ENCODE measurements at places on chromosomes 16 and 17.
A peak's percentile ranks its signal among the peaks of the same experiment; 100 is the strongest.

GRCh38 chr17:56629531-56630075, 36.1 kb downstream of the NOG start:
- DNase-seq: no peak

- no peak for DNase-seq
Observed at GRCh38 chr17:62994931-62995330, 28.9 kb downstream of the TANC2 start.

DNA sequence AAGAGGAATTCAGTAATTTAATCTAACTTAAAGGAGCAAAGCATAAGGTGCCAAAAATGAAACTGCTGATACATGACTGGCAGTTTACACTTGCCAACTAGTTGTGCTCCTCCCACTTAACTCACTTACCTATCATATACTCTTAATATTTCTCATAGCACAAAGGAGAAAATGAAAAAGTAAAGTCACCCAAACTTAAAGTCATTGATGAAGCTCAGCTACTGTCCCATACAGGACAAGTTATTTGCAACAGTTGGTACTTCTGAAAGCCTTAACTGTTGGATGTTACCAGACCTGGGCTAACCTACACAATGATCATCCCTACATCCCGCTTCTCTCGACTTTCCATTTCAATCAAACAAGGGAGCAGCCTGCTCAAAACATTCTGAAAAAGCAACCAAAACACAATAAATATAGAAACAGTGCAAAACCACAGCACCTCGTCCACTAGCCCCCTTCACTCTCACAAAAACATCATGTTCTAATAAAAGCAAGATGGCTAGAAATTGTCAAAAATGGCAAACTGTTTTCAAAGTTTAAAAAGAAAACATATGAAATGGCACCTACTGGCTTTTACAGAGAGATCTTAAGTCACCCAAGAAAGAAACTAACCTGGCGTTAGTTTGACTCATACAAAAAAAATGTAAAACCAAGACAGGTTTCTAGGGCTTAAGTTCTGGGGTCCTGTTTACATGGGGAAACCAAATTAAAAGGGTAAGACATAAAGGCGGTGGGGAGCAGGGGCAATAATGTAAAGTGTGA, 868 bp downstream of the MED13 start:
- no peak for DNase-seq

GRCh38 chr16:47395733-47396498, 64.9 kb downstream of the ITFG1 start:
- no peak for DNase-seq

DNA sequence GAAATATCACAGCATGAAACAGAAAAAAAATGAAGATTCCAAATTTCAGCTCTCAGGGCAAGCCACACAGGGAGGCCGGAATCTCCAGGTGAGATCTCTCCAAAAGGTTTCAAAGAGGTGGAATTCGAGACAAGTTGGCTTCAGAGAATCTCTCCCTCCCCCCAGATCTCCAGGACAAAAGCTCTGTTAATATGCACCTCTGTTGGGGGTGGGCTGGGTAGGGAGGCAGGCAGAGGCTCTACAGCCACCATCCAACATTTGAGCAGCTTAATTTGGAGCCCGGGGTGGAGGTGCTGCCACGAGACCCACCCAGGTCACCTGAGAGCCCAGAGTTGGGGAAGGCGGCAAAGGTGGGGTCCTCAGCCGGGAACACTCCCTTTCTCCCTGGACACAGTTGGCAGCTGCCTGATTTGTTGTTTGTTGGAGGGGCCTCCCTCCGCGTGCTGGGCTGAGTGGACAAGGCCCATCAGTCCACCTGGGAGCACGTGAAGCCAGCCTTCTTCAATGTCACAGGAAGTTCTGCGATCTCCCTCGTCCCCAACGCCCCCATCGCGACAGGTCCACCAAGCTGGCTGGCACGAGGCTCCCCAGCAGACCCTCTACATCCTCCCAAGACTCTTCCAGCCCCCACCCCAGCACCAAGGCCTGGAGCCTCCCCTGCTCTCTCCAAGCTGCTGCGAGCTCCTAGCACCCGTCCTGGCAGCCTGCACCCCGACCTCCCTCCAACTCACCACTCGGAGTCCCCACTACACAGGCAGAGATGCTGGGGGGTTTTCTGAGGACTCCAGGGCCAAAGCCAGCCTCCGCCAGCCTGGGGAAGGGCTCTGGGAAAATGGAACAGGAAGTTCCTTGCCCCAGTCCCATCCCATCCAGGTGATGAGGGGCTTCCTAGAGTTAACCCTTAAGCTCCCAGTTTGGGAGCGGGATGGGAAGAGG, at the start of gene ZSCAN10:
ZSCAN10 (minus strand) TSS at position 836 of the 936 bp plus-strand sequence. CDS start 6,357 bp downstream, outside the sequence.
- DNase-seq: no peak

GRCh38 chr16:24568392-24568791, 29.0 kb downstream of the RBBP6 start:
- DNase-seq: no peak

DNA sequence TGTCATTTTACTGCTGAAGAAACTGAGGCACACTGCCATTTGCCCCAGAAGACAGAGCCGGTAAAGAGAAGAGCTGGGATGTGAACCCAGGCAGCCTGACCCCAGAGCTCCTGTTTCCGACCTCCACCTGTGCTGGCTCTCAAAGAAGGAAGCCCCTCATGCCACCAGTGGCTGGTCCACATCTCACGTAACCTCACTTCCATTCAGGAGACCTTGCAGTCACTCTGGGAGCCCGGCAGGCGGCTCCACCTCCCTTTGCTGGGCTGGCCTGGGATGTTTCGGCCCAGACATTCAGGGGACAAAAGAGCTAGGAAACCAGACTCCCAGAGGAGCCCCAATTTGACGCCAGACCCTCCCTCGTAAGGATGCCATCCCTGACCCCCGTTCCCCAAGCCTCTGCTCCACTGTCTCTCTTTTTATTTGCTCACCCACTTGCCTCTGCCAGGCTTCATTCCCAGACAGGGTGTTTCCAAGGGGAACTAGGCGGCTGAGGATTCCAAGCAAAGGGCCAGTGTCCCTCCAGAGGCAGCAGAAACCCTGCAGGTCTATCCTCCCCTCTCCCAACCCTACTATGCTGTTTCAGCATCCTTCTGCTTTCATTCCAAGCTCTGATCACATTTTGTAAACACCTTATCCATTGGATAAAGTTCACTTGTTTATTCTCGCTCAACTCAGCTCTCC, 2.8 kb downstream of the TAF1C start:
- DNase-seq: no peak

DNA sequence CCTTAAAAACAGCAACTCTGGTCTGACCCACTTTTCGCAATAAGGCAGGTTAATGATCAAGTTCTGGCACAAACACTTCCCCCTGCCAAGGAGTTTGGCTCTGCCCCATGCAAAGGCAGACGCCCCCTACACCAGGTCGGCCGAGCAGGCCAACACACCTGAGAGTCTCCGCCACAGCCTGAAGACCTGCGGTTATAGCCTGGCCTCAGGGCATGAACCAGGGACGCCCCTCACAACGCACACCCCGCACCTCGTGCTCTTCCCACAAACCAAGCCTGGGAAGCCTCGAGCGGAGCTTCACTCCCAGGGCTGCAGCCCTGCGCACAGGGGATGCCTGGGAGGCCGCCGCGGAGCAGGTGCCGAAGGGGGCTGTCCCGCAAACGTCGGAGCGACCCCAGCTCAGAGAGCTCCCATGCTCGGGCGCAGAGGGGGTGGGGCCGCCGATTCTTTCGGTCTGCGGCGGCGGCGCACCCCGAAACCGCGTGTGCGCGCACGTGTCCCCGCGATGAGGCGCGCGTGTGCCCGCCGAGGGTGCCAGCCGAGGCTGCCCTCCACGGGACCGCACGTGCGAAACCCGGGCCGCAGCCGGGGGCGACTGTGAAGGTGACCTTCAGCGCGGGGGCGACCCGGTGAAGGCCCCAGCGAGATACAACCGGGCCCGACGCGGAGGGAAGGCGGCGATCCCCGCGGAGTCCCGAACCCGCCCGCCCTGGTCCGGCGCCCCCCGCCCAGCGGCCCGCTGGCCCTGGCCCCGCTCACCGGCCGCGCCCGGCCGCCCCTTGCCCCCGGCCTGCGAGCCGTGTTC, 559 bp downstream of the CLUH start:
- no peak for DNase-seq

- DNase-seq: no peak
Observed at GRCh38 chr17:76266244-76266938, 1.2 kb downstream of the UBALD2 start.

DNA sequence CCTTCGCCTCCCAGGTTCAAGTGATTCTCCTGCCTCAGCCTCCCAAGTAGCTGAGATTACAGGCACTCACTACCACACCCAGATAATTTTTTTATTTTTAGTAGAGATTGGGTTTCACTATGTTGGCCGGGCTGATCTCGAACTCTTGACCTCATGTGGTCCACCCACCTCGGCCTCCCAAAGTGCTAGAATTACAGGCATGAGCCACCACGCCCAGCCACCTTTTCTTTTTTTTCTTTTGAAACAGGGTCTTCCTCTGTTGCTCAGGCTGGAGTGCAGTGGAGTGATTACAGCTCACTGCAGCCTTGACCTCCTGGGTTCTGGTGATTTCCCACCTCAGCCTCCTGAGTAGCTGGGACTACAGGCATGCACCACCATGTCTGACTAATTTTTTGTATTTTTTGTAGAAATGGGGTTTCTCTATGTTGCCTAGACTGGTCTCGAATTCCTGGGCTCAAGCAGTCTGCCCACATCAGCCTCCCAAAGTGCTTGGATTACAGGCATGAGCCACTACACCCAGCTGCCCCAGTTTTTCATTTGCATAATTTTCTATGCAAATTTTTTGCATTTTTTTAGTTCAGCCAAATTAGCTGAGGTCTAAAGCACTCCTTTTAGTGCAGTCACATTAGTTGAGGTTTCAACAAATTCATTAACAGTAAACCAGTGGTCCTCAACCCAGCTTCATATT, 11.3 kb downstream of the WWP2 start:
- DNase-seq: no peak

GRCh38 chr16:15690296-15690695, 40.3 kb downstream of the NDE1 start:
- no peak for DNase-seq

GRCh38 chr17:56815711-56816110, 18.0 kb downstream of the C17orf67 start:
- DNase-seq: no peak

DNA sequence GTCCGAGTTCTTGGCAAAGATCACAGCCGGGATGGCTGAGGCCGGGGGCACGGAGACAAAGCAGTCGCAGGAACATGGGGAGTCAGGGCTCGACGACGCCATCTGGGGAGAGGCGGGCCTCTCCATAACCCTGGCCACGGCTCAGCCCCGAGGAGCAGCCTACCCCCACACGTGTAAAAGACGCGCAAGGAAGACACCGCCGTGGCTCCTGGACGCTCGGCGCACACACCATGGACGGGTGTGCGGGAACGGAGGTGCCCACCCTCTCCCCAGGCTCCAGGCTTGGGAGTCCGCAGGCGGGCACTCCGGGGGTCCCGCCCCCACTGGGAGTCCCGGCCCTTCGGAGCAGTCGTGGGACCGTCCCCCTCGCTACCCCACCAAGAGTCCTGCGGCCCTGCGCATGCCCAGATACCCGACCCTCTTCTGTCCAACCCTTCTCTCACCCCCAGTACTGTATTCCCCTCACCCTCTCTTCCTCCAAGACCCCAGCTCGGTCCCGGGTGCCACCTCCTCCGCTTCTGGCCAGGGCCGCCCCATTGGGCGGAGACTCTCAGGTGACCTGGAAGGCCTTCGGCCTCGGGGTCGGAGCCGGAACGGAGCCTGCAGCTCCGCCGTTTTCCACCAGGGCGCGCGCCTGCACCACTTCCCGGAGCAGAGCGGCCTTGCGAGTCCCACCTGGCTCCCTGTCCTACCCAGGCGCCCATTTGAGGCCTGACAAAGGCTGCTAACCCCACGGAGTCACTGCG, at the start of gene SCRN2:
SCRN2 (minus strand) TSS at position 532 of the 746 bp plus-strand sequence; CDS start at position 102, 430 bp downstream.
- peak; percentile 79 for DNase-seq

GRCh38 chr16:87897521-87898505, 28.5 kb upstream of the SLC7A5 start:
- no peak for DNase-seq

DNA sequence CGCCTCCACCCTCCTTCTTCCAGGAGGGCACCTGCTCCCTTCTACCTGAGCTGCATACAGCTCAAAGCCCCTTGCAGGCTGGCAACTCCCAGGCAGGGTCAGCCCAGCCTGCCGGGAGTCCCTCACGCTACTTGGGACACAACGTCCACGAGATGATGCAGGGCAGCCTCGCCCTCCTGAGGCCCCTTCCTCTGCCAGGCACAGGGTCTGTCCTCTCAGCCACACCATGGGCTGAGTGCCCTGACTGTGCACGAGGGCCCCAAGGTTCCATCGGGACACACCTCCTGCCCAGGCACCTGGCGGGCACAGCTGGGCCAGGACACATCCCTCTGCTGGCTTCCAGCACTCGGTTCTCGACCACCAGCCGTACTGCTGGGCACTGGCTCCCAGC, 30.9 kb upstream of the ZC3H18 start:
- DNase-seq: no peak

DNA sequence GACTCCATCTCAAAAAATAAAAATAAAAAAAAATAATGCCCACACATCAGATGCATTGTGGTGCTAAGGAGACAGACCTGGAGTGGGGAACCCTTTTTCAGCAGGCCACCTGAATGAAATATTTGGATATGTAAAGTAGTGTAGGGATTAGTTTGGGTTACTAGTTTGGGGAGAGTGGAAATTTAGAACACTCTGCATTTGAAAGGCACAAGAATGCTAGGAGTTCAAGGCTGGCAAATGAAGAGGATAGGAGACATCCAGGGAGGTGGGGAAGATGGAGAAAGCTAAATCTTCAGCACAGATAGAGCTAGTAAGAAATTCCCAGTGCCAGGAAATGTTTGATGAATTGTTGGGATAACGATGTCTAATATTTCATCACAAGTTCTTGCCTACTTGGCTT, 298.3 kb upstream of the ERCC4 start:
- no peak for DNase-seq

DNA sequence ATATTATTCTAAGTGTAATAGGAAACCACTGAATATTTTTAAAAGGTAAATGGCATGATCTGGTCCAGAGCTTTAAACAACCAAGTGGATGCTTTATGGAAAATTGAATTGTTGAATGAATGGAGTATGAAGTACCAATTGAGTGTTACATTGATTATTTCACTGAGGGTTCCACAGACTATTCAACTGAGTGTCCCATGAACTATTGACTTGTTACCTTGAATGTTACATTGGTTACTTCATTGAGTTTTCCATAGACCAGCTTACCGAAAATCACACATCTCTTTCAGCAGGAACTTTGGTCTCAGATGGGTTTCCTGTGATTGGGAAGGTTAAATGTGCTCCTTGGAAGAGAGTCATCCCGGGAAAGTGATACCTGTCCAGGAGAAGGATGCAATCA, 56.8 kb downstream of the TMEM114 start:
- no peak for DNase-seq

GRCh38 chr17:33116021-33116551, 124.4 kb downstream of the SPACA3 start:
- DNase-seq: no peak

DNA sequence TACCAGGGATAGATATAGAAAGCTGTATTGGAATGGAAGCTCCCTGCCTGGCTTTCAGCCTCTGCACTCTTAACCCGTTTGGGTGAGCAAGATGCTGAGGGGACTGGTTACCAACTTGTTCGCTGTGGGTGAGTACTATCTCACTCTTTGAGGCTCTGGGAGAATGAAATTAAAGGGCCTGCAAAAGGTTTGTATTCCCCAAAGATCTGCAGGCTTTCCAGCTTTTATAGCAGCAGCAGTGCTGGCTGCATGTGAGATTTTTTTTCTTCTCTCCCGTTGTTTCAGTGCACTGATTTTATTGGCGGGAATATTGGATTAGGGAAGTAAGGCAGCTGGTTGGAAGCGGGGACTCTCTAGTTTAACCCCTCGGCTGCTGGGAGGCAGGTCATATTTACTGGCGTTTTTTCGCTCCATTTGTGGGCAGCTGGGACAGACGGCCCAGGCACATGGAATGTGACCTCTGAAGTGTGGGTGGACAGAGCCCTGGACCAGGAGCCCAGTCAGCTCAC, 30.9 kb downstream of the C17orf75 start:
- DNase-seq: no peak

- DNase-seq: no peak
Observed at GRCh38 chr17:5247621-5248020, 13.0 kb upstream of the SCIMP start.

Data from stimulated activated CD4-positive, alpha-beta T cell treated with anti-CD3 and anti-CD28 coated beads, TNF-alpha, amount 100 ng/mL, for 48 hours (primary cell).